ENCODE measurements at places on chromosomes 7 and 10. TPM values are rescaled to one million over a fixed set of nuclear protein-coding genes. Genes with fewer than 3 reads are reported as not detected.

The ELMO1 gene
- total RNA-seq: 29.4 TPM

The ASB13 gene
- total RNA-seq: 13.9 TPM

The TRIM74 gene
- not detected for total RNA-seq

The ACTR3C gene
- 8.7 TPM for total RNA-seq

The TMEM178B gene
- 8.7 TPM for total RNA-seq

The FGFBP3 gene
- 9.6 TPM for total RNA-seq

The NKX1-2 gene
- 0.48 TPM for total RNA-seq

The TACC2 gene
- total RNA-seq: 71.2 TPM

The STK31 gene
- 0.74 TPM for total RNA-seq

The PTPN20 gene
- not detected for total RNA-seq

The IQUB gene
- 1.2 TPM for total RNA-seq

The SNX8 gene
- 29.1 TPM for total RNA-seq

The HOXA13 gene
- 1.5 TPM for total RNA-seq

The NPSR1 gene
- total RNA-seq: not detected

All from type B pancreatic cell (in vitro differentiated cells).